Activated CD8-positive, alpha-beta memory T cell treated with anti-CD3 and anti-CD28 coated beads for 24 hours (primary cell): ENCODE measurements at places on chromosomes 5 and 9.

DNA sequence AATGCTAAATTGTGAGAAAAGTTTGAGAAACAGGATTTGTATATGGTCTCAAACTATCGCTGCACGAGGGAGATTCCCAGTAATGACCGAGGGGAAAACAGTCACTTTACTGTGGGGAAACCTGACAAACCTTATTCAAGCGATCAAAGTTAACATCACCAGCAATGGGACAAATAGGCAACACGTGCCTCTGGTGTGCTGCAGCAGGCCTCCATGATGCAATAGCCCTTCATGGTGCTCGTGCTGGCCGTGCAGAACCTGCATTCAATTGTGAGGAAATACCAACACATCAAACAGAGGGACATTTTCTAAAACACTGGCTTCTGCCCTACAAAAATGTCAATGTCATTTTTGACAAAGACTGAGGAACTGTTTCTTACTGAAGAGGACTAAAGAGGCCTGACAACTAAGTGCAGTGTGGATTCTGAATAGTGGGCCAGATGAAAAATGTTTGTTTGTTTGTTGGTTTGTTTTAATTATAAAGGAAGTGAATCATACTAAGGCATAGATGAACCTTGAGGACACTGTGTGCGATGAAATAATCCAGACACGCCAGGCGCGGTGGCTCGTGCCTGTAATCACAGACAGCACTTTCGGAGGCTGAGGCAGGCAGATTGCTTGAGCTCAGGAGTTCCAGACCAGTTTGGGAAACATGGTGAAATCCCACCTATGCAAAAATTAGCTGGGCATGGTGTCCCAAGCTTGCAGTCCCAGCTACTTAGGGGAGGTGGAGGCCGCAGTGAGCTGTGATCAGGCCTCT is 17.6 kb upstream of the MARCHF6 start:
- peak; percentile 40 for DNase-seq

GRCh38 chr5:153711755-153712154 is 221.3 kb downstream of the GRIA1 start:
- no peak for DNase-seq

GRCh38 chr9:131554087-131554842 is 8.9 kb downstream of the PRRT1B start:
- DNase-seq: no peak

DNA sequence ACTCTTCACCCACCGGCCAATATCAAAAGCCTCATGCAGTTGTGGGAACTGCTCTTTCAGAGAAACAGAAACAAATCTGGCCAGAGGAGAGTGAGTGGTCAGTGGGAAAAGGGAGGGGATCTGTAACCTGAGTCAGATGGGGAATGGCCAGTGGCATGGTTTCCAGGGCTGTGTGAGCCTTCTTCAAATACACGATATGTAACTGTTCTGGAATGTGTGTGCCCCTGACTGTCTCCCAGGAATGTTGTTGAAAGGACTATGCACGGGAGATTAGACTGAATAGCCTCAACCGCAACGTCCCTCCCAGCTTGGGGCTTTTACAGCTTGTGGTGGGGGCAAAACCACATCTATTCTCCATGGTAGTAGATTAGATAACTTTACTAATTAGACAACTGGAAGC is 60.8 kb downstream of the SH3TC2 start:
- DNase-seq: no peak

GRCh38 chr9:130433168-130433946 is 11.4 kb upstream of the ASS1 start:
- peak; percentile 77 for DNase-seq
